Neural crest cell (in vitro differentiated cells): ENCODE measurements at places on chromosomes 7 and 10. TPM values are rescaled to one million over a fixed set of nuclear protein-coding genes. Genes with fewer than 3 reads are reported as not detected.

GRCh38 chr7:70710651-70711050, 421.3 kb upstream of the GALNT17 start:
- H3K4me3 ChIP-seq, result no peak overlapping the region
- no peak overlapping the region for H3K27ac ChIP-seq
- no peak for DNase-seq
- H3K4me1 ChIP-seq, result peaks cover 42% of the 10 kb centered on the region
- H3K36me3 ChIP-seq, result peaks cover 39% of the 10 kb centered on the region

- no peaks in the 10 kb centered on the region for H3K36me3 ChIP-seq
- H3K27ac ChIP-seq, result no peak overlapping the region
- H3K4me3 ChIP-seq, result peak overlapping the region; percentile 83
- DNase-seq, result no peak
- no peaks in the 10 kb centered on the region for H3K27me3 ChIP-seq
These were observed 1.5 kb downstream of the CRPPA start for GRCh38 chr7:16419859-16420258.

GRCh38 chr10:35705671-35706070, 63.6 kb upstream of the FZD8 start:
- no peak overlapping the region for H3K4me3 ChIP-seq
- no peaks in the 10 kb centered on the region for H3K36me3 ChIP-seq
- no peak for DNase-seq
- H3K27me3 ChIP-seq, result no peaks in the 10 kb centered on the region
- H3K27ac ChIP-seq, result no peak overlapping the region

DNA sequence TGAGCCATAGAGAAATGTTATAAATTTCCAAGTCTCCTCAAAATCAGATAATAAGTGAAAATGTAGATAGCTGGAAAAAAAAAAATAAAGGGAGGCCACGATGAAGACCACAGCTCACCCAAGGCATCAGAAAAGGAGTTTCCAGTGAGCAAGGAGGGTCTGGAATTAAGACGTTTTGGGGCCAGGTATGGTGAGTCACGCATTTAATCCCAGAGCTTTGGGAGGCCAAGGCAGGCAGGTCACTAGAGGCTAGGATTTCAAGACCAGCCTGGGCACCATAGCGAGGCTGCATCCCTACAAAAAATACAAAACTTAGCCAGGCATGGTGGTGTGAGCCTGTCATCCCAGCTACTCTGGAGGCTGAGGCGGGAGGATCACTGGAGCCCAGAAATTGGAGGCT, 65.5 kb downstream of the ASB13 start:
- no peak overlapping the region for H3K4me3 ChIP-seq
- DNase-seq, result no peak
- no peaks in the 10 kb centered on the region for H3K27me3 ChIP-seq
- no peaks in the 10 kb centered on the region for H3K36me3 ChIP-seq

GRCh38 chr10:69673521-69673920, 43.5 kb downstream of the FAM241B start:
- no peak overlapping the region for H3K4me3 ChIP-seq
- DNase-seq, result no peak
- no peaks in the 10 kb centered on the region for H3K36me3 ChIP-seq
- H3K27me3 ChIP-seq, result peaks cover 24% of the 10 kb centered on the region

The HOXA1 gene
- 3.5 and 3.6 TPM in 2 replicates for total RNA-seq

The HOXA10 gene
- 0.35 TPM in 1 of 2 replicates, not detected in the other for total RNA-seq
